ENCODE measurements at places on chromosomes 12 and 14.
A peak's percentile ranks its signal among the peaks of the same experiment; 100 is the strongest.

GRCh38 chr14:73392329-73393257 is 65.8 kb downstream of the NUMB start:
- DNase-seq, result no peak

DNA sequence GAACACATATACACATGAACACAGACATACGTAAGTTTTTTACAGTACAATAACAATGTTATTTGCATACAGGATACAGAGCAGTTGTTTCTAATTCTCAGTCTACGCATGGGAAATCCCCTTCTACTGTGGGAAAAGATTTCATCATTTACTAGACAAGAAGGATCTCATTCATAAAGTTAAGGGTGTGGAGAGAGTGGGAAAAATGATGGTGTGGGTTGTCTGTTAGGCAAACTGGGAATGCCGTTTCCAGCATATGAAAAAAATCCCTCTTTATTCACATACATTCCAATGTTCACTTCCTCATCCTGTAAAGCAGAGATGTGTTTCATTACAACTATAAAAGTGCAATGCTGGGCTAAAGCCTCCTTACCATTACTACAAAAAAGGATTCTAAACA is 120.9 kb downstream of the SINHCAF start:
- no peak for DNase-seq

DNA sequence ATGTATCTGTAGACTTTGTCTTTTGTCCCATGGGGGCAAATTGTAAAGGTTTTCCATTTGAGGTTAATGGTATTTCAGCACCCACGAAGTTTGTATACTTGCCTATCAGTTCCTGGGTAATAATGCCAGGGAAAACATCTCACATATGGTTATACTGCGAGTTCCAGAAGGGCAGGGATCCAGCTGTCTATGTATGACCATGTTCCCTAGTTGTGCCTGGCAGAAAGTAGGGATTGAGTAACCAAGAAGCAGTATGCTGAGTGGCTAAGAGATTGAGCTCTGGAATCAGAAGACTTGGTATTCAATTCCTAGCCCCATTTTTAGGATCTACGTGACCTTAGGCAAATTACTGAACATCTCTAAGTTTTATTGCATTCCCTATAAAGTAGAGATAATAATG is 173.2 kb upstream of the PWP1 start:
- no peak for DNase-seq

GRCh38 chr14:68312884-68313610 is 479.8 kb downstream of the ZFP36L1 start:
- DNase-seq, result no peak

DNA sequence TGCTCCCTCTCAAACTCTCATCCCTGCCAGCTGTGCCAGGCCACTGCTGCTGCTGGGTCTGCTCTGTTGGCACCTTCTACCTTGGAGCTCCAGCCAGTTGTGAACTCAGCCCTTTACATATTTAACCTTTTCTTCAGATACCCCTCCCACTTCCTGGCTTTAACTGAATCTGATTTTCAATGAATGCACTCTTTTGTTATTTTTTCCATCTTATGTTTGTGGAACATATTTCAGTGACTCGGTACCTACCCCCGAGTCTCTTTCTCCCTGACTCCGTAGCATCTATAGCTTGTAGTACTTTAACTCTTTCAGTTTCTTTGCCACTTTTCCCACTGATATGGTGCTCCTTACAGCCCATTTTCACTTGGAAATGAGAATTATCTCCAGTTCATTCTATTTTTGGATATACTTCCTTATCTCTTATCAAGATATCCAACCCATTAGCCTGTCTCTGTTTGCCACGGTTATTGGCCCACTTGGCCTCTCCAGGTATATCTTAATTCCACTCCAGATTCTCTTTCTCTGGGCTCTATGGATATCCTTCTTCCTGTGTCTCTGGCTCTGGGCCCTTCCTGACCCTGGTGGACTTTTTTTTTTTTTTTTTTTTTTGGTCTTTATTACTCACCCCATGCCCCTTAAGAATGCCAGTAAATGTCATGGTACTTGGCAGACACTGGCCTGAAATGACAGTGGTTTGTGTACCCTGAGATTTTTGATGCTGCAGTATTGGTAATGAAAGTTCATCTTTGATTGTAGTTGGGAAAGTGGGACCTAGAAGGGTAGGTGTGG is 62.7 kb downstream of the PELI2 start:
- no peak for DNase-seq

- DNase-seq, result no peak
These were observed 948.4 kb upstream of the ATXN7L3B start for GRCh38 chr12:73589220-73589619.

DNA sequence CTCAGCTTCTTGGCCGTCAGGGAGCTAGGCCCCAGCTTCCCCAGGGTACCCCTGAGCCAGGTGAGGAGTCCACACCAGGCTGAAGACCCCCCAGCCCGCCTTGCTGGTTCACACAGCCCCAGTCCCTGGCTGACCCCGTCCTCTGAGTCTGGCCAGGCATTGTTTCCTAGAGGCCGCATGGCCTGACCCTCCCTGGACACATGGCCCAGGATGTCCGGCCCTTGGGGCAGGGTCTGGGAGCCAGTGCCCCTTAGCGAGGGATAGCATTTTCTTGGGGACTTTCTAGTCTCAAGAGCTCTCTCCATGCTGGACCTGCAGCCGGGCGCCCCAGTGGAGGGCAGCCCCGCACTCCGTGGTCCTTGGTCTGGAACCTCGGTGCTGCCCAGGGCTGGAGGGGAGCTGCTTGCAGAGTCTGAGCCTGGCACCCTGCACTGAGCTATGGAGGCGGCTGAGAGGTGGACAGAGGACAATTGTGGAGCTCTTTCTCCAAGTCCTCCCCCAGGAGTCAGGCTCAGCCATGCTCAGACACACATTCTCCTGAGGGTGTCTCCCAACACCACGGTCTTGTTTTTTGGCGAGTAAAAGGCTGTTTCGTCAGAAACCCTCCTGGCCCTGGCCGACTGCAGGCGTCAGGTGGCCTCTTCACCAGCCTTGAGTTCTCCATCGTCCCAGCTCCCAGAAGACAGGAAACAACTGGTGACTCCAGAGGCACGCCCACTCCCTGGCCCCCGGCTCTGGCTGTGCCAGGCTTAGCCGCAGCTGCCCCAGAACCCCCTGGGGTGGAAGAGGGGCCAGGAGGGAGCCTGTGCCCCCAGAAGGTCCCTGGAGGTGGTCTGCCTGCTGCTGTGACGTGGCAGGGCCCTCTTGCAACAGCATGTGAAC is 17.6 kb upstream of the CRIP2 start:
- no peak for DNase-seq

DNA sequence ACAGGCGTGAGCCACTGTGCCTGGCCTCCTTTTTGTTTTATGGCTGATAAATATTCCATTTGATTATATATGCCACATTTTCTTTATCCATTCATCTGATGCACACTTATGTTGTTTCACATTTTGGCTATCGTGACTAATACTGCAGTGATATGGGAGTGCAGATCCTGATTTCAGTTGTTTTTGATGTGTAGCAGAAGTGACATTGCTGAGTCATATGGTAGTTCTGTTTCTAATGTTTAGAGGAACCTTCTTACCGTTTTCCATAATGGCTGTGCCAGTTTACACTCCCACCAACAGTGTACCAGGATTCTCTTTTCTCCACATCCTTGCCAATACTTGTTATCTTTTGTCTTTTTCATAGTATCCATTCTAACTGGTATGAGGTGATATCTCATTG is 235.9 kb downstream of the ERC1 start:
- DNase-seq, result no peak

DNA sequence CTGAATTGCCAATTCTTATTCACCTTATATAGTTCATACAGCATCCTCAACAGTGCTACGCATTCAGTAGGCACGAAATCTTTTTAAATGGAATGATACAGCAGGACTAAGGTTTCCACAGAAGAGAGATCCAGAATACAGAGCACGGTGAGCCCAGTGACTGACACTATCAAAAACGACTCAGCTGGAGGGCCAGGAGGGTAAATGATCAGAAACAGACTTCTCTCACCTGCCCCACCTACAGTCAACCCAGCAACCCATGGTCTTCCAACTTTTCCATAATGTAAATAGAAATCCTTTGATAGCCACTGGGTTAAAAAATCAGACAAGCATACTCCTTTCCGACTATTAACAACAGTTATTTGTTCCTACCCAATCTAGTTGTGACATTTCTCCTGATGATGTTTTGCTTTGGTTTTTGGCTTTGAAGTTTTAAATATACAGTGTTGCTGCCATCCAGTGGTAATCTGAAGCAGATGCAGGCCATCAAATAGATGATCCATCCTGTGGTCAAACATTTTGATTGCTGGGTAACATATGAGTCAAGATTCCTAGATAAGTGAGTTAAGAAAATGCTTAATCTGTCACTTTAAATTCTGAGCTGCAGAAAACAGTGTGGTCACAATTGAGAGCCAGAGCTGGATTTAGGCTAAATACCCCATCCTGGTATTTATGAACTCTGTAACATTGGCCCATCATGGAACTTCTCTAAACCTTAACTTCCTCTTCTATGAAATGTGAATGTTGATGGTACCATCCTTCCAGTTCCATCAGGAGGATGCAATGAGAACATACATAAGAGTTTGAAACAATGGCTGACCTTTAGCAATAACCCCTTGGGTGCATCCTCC is 42.0 kb downstream of the GPHB5 start:
- DNase-seq, result no peak

GRCh38 chr12:117684471-117684870 is 284.3 kb downstream of the KSR2 start:
- no peak for DNase-seq

DNA sequence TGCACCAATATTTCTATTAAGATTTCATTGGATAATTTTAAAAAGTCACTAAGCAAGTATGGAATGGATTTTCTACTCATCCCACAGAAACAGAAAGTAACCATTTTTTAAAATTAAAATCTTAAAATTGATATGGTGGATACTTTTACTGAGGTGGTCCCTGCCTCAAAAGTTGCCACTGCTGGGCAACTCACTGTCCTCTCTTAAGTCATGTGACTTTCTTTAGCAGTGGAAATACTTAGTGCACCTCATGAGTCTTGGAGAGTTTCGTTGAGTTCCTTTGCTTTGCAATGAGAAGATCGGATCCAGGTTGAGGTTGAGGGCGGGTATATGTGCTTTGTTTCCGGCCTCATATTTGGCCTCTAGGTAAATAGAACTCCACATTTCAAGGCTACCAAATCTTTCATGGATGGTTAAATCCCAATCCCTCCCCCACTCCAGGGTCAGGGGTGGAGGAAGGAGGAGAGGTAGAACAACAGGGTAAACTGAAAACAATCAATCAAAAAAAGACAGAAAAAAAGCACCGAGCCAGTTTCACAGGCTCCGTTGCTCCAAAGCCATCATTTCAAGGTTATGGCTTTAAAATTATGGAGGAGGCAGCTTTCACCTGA is 39.5 kb upstream of the DUSP6 start:
- DNase-seq, result no peak

GRCh38 chr12:62436164-62436503 is 30.5 kb upstream of the MON2 start:
- no peak for DNase-seq

DNA sequence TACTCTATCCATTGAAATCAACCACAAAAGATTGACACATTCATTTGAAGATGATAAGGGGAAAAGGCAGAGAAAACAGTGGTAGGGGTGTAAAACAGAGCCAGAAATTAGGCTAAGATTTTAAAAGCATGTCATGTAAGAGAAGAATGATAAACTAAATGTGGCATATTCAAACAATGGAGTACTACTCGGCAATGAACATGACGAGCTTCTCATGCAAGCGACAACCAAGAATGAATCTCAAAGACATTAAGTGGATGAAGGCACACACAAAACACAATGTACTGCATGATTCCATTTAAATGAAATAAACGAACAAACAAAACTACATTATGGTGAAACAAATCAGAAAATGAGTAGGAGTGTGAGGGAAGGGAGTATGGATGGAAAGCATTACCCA is 134.8 kb downstream of the ITPR2 start:
- no peak for DNase-seq

DNA sequence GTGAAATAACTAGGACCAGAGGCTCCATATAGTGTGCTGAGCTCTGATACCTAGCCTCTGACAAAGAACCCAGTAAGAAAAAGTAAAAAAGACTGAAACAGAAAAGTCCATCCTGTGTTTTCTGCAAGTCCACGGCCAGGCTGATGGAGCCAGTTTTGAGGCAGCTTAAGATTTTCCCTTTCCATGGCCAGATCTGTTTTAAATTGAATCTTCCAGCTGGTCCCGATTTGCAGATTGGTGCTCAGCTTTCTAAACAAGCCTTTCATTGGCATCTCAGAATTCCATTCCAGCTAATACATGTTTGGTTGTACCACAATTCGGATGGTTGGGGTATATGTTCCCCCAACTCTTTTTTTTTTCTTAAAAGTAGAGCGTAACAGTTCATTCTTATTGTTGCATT is 152.0 kb downstream of the DACT1 start:
- DNase-seq, result no peak

- DNase-seq, result no peak
These were observed at the start of gene ASIC1 for GRCh38 chr12:50057000-50057841. Gene ASIC1 (plus strand): TSS chr12:50057596. CDS start chr12:50058767, 1,171 bp downstream.

GRCh38 chr14:92651106-92651757 is 97.2 kb downstream of the LGMN start:
- peak; percentile 45 for DNase-seq

GRCh38 chr12:64097366-64098105 is 124.6 kb downstream of the KICS2 start:
- DNase-seq, result no peak

DNA sequence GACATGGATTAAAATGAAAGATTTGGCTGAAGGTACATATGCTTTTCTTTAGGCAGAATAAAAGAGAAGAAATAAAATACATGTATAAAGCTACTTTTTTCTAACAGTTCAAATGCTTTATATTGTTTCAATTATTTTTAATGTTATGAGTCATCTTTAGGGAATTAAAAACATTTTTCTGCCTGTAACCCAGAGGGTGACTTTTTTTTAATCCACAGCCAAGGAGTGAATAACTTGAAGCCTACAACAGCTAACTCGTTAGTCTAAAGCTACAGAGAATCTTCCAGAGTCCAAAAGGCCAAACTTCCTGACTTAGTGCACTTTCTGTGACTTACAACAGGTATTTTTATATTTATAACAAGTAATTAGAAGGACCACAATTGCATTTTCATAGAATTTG is 151.6 kb downstream of the SEC23A start:
- no peak for DNase-seq

GRCh38 chr12:56141946-56142784 is 10.2 kb upstream of the MYL6B start:
- no peak for DNase-seq

DNA sequence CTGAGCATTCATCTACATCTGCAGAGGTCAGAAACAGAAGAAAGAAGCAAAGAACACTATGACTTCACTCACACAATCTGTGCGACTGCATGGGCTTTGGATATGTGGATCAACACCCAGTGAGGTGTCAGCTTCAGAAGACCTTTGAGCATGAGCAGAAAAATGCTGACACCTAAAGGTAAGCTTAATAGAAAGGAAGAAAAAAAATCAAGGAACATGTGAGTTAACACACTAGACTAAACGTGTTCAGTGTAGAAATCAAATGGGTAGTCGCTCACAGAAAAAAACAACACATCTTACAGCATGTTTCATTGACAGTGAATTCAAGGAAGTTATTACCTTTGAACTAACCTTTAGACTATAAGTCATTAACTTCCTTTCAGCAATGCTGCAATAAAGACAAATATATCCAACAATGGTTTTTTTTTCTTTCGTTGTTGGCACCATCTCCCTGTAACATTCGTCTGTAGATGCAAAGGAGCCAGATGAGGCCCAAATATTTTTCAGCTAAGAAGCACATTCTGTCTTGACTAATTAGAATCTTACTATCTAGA is 30.9 kb downstream of the RTRAF start:
- DNase-seq, result no peak

Measured in stimulated activated CD4-positive, alpha-beta T cell treated with anti-CD3 and anti-CD28 coated beads, Interleukin-1b, Interleukin-23, amount 100 ng/mL, for 1 hour (primary cell).